ENCODE measurements at places on chromosomes 2 and 18.

- no peak for DNase-seq
Observed at GRCh38 chr2:215104226-215104625, 34.2 kb downstream of the ABCA12 start.

GRCh38 chr2:124534028-124534427 is 508.9 kb downstream of the CNTNAP5 start:
- no peak for DNase-seq

- no peak for DNase-seq
Observed at GRCh38 chr2:173216051-173216450, 138.6 kb upstream of the CDCA7 start.

DNA sequence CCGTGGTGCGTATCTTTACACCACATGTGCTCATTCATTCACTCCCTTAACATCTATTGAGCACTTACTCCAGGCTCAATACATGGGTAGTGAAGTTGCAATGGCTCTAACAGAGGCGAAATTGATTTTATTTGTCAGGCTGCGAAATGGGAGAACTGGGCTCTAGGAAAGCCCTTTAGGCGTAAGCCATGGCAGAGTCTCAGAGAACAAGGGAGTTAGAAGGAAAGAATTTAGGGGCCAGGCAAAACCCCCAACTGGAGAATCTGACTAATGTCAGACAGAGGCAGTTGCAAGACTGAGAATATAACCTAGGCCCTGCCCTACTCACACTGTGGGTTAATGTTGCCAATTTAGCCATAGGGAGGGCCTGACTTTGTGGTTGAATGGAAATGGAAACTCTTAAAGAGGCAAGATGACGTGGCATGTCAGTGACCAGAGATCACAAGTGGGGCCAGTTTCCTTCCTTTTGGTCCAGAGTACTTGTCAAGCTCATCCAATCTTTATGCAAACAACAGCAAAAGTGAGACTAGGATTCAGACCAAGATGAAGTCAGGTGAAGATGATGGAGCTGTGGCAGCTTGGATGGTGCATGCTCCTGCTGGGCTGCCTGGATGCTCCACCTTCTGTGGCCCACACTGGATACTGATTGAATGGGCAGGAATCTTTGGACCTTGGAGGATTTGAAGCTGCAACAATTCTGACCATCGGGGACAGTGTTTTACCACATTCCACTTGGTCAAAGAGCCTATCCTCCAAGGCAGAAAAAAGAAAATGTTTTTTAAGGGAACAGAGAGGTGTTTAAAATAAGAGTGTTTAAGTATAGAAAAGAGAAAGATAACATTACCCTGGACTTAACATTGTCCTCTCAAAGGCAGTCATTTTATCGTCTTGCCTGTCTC is 92.2 kb downstream of the CAPN13 start:
- DNase-seq = no peak

- no peak for DNase-seq
Observed at GRCh38 chr2:160974803-160975202, 185.4 kb upstream of the TANK start.

DNA sequence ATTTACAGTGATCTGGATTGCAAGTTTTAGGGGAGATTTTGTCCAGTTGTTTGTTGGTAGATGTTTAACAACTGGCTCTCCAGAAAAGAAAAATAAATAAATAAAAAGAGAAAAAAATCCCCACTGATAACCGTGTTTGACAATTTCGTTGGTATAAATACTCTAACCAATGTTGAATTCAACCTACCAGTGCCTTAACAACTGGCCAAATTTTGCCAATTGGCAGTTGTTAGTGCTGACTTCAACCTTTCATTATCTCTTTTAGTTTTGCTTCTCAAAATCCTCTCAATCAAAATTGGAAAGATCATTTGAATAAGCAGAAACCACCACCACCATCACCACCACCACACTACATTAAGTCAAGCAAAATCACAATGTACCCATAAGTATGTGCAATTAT is 490.3 kb downstream of the PIK3C3 start:
- no peak for DNase-seq

DNA sequence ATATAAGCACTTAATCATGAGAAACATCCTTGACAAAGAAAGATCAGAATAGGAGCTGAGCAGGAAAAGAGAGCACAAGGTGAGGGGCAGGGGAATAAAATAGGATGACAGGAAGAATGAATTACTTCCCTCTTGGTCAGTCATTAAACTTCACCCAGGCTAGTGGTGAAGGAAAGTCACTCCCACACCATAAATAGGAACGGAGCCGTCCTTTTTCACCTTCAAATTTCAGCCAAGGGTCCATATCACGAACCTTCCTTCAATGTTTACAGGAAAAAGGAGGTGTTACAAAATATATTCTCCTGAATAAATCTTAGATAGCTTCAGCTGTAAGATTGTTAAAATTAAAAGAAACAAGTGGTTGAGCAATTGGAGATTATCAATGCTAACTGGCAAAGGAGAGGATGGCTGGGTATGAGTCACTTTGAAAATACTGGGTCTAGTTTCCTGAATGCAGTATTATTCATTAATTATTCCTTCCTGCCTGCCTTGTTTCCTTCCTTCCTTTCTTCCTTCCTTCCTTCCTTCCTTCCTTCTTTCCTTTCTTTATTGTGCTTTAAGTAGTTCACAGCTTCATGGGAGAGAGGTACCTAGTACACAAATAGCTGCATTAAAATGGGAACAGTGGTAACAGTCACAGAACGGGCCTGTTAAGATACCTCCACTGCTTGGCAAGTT is 292.3 kb upstream of the ID2 start:
- no peak for DNase-seq

GRCh38 chr2:207073412-207073800 is 92.3 kb downstream of the KLF7 start:
- no peak for DNase-seq

- no peak for DNase-seq
Observed at GRCh38 chr2:27736031-27736889, 35.3 kb upstream of the MRPL33 start.

DNA sequence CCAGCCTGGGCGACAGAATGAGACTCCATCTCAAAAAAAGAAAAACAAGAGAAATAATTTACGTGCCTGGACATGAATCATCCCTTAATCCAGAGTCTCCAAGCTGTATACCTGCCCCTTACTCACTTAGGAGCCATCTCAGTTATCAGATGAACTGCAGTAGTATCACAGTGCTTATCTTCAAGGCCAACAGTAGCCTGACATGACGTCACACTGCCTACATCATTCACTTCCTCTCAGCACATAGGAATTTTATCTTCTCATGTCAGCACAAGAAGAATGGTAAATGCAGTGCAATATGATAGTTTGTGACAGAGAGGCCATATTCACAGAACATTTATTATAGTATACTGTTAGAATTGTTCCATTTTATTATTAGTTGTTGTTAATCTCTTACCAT is 216.6 kb downstream of the SS18 start:
- no peak for DNase-seq

GRCh38 chr2:190964170-190964795 is 49.7 kb downstream of the STAT1 start:
- no peak for DNase-seq

DNA sequence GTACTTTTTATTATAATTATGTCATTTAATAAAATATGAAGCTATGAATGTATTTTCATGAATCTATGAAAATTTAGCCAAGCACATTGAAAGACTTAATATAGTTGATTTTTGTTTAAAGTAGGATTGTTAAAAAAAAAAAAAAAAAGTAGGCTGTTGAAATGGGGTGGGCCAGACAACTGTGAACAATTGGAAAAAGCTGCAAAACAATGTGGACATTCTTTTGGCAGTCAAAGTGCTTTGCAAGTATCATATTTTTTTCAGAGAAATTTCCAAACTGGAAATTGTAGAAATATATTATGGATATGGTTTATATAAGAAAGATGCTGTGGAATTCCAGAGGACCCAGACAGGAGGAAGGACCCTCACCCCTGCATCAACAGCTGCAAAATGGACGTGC is 82.1 kb downstream of the ETAA1 start:
- DNase-seq = no peak

GRCh38 chr18:48167897-48168253 is 237.4 kb upstream of the SMAD2 start:
- DNase-seq = no peak

- no peak for DNase-seq
Observed at GRCh38 chr2:38442643-38443541, 65.8 kb upstream of the ATL2 start.

All from stimulated activated naive B cell treated with anti-CD40 and anti-IgM and Interleukin-4, amounts not matched to agents 10 μg/mL and 1 μg/mL and 100 μg/mL, for 72 hours (primary cell).